Naive thymus-derived CD4-positive, alpha-beta T cell (primary cell): ENCODE measurements at places on chromosomes 16 and 17. TPM values are rescaled to one million over a fixed set of nuclear protein-coding genes. Genes with fewer than 3 reads are reported as not detected.
A peak's percentile ranks its signal among the peaks of the same experiment; 100 is the strongest.

DNA sequence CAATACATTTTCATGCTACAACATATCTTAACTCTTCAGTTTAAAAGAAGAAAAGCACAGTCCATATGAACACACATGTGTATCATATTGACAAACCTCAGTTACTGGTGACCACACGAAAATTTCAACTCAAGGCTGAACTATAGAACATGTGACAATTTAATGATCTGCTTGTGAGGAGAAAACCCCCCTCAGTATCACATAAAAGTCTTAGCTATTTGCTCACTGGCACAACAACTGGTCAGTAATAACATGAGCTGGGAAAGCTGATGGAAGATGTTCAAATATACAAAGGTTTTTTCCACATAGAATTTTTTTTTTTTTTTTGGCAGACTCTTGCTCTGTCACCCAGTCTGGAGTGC, 19.5 kb downstream of the ZNF652 start:
- peak overlapping the region; percentile 58 for H3K4me3 ChIP-seq
- peak overlapping the region; percentile 0 for H3K27ac ChIP-seq
- H3K27me3 ChIP-seq = no peaks in the 10 kb centered on the region
- H3K4me1 ChIP-seq = peaks cover 51% of the 10 kb centered on the region
- no peaks in the 10 kb centered on the region for H3K36me3 ChIP-seq
- no peak for DNase-seq

TPSG1 gene
- total RNA-seq = not detected

MYO15A gene
- total RNA-seq = 0.84 TPM

GRCh38 chr16:48446534-48446920, 61.3 kb upstream of the SIAH1 start:
- H3K27ac ChIP-seq = no peak overlapping the region
- no peaks in the 10 kb centered on the region for H3K36me3 ChIP-seq
- H3K27me3 ChIP-seq = no peaks in the 10 kb centered on the region
- no peak for DNase-seq

DNA sequence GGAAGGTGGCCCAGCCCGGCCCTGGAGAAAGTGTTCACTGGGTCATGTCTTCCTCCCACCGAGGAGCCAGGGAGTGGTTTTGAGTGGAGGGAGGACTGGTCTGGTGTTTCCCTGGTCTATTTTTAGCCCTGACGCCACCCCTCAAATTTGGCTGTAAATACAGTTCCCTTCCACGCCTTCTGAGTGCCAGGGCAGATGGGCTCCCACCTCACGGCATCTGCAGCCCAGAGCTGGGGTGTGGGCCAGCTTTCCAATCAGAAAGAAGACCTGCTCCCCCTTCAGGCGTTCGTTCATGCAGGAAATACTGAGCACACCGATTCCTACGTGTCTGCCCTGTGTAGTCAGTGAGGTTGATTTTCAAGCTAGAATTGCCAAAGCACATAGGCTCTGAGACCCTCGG, 53.7 kb downstream of the SNX20 start:
- no peaks in the 10 kb centered on the region for H3K4me1 ChIP-seq
- H3K27ac ChIP-seq = peak overlapping the region; percentile 43
